ENCODE measurements at places on chromosomes 6 and 20. TPM values are rescaled to one million over a fixed set of nuclear protein-coding genes. Genes with fewer than 3 reads are reported as not detected.

Gene AGER
- 12.4 TPM for total RNA-seq

DNA sequence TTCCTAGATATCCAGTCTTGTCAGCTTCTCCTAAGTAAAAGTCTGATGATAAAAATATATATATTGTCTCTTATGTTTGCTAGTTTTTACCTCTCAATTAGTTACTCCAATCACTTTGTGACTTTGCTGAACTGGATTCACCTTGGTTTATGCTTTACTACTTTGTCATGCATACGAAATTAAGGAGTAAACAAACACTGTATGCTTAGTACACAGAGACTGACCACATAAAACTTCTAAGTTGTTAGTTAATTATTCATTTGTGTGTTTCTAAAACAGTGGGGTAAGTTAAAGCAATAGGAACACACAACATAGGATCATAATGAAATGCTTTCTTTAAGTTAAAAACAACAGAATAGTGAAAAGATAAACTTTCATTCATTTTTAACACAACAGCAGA is 877.3 kb upstream of the MAP3K7 start:
- no peak overlapping the region for H3K4me3 ChIP-seq
- no peaks in the 10 kb centered on the region for H3K4me1 ChIP-seq
- H3K27ac ChIP-seq: no peak overlapping the region
- no peaks in the 10 kb centered on the region for H3K27me3 ChIP-seq
- no peaks in the 10 kb centered on the region for H3K36me3 ChIP-seq

DNA sequence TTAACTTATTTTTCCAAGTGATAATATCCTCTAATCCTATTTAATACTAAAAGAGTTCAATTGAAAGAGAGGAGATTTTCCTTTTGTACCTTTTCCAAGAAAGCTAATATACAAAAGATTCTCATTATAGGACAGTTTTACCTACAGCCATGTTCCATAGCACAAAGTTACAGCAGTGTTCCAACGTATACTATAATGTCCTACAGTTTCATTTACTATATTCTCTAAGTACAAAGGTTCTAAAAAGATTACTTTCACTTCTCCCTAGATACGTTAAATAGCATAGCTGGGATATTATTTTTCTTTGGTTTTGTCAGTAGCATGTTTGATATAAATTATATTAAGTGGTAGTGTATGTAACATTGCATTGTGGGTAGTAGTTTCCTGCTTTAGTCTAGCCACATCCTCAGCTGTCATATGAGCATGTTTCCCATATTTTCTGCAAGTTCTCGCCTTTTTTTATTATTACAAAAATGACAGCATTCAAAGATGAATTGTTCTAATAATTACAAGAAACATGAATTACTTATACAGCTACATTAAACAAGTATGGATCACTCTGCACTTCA is 4.4 kb upstream of the RUNX2 start:
- no peak overlapping the region for H3K27ac ChIP-seq
- DNase-seq: no peak
- no peak overlapping the region for H3K4me3 ChIP-seq
- H3K36me3 ChIP-seq: no peaks in the 10 kb centered on the region

- H3K36me3 ChIP-seq: no peaks in the 10 kb centered on the region
- no peaks in the 10 kb centered on the region for H3K27me3 ChIP-seq
- DNase-seq: no peak
- no peaks in the 10 kb centered on the region for H3K4me1 ChIP-seq
- no peak overlapping the region for H3K4me3 ChIP-seq
Measured at GRCh38 chr20:58971429-58971828, 9.6 kb upstream of the NELFCD start.

Gene MMP24
- 0.51 TPM for total RNA-seq

DNA sequence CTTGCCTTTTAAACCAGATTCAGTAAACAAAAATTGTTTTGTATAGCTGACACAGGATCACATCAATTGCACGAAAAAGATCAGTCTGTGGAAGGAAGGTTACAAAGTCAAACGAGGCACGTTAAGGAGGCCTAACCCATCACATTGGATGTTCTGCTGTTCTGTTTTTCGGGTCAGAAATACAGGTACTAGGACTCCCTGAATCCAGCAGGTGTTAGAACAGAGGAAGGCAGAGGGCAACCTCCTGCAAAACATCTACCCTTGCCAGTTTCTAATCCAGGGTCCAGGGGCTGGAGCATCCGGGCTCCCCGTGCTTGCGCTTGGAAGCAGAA is 64.6 kb downstream of the PLG start:
- H3K27ac ChIP-seq: peak overlapping the region; percentile 79
- DNase-seq: no peak
- H3K27me3 ChIP-seq: no peaks in the 10 kb centered on the region
- H3K36me3 ChIP-seq: no peaks in the 10 kb centered on the region

- DNase-seq: no peak
- H3K27me3 ChIP-seq: no peaks in the 10 kb centered on the region
- H3K27ac ChIP-seq: no peak overlapping the region
- H3K36me3 ChIP-seq: no peaks in the 10 kb centered on the region
Measured at GRCh38 chr20:41645372-41645771, 27.2 kb upstream of the CHD6 start.

Gene WFDC10B
- total RNA-seq: not detected

DNA sequence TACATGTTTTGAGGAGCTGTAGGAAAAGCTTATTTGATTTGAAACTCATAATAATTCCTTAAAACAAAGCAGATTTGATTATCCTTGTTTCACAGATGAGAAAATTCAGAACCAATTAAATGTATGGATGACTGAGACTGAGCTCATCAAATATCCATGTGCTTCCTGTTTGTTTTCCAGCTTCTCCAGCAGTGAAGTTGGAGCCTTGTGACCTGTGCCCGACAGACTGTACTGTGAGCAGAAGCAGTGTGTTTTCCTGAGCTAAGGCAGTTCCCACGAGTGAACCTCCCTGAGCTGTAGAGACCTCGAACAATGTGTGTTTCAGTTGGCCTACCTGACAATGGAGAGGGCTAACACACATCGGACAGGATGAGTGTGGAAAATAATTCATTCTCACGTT is 599.5 kb upstream of the NRSN1 start:
- H3K27me3 ChIP-seq: no peaks in the 10 kb centered on the region
- H3K27ac ChIP-seq: no peak overlapping the region
- no peaks in the 10 kb centered on the region for H3K4me1 ChIP-seq
- no peaks in the 10 kb centered on the region for H3K36me3 ChIP-seq
- no peak overlapping the region for H3K4me3 ChIP-seq
- DNase-seq: no peak

Gene HS3ST5
- 0.48 TPM for total RNA-seq

Gene APOM
- total RNA-seq: 1.9 TPM

All from uterus (tissue), 4 donors.